Stimulated activated CD4-positive, alpha-beta T cell treated with anti-CD3 and anti-CD28 coated beads, Interleukin-4, amount 100 ng/mL, for 1 hour (primary cell): ENCODE measurements at places on chromosomes 5 and 9.

- DNase-seq: no peak
Observed at GRCh38 chr9:22240619-22241018, 206.0 kb upstream of the DMRTA1 start.

DNA sequence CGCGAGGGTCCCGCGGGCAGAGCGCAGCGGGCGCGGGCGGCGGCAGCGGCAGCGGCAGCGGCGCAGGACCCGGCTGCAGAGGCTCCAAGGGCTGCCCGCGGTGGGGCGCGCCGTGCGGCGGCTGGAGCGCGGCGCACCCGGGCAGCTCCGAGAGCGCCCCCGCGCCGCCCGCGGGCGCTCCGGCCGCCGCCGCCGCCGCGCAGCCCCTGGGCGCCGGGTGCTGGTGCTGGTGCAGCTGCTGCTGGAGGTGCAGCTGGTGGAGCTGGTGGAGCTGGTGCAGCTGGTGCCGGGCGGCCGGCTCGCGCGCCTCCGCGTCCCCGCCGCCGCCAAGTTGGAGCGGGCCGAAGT, 644 bp downstream of the IER5L start:
- DNase-seq: no peak

DNA sequence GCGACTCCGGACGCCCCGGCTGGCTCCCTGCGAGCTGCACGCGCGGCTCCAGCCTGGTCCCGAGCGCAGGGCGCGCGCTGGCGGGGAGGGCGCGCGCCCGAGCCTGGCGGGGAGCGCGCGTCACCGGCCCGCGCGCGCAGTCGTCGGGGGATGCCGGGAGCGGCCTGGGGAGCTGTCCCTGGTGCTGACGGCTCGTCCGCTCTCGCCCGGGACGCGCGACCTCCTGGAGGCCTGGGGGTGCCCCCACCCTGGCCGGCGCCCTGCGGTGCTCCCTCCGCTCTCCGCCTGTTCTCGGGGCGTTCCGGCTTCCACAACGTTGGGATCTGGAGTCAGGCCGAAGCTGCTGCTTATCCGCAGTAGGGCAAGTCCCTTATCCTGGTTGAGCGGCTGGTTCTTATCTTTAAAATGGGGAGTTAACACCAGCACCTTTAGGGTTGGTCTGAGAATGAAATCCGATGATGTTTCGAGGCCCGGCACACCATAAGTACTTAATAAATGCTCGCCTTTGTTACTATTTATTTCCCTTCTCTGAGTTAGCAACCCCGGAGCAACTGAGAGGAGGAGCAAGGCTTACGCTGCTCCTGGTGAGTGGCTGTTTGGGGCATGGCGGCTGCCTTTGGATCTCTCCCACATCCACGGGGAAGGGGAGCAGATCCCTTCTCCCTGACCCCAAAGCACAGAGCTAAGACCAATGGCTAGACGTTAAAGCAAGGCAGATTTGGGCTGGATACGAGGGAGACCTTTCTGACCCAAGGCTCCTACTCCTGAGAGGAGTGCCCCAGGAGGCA, at the start of gene FAM163B:
FAM163B (minus strand) TSS at position 79 of the 788 bp plus-strand sequence. CDS start 29,166 bp downstream, outside the sequence.
- DNase-seq: peak; percentile 53

DNA sequence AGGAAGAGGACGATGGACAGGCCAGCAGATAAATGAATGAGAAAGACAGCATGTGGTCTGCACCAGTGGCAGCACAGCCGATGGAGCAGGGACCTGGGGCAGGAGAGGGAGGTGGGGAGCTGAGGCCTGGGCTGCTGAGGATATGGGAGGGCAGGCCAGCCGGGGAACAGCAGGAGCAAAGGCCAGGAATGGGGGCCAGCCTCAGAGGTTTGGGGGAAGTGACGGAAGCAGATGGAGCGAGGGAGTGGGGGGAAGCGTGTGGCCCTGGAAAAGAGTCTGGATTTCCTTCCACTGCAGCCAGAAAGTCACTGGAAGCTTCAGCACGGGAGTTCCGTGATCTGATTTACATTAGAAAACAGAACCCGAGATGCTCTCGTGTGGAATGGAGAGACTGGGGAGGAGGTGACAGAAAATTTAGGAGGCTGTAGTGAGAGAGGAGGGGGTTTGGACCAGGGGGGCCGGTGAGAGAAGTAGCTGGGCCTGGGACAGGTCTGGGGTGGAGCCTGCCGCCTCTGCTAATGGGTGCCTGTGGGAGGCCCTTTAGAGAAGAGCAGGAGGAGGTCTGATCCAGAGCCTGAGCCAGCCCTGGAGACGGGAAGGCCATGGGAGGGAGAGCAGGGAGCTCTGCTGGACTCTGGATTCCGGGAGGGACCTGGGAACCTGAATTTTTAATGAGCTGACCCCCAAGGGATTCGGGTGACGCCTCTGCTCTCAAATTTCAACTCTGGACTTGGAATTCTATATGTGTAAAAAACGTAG, 65.4 kb downstream of the TSPAN17 start:
- no peak for DNase-seq

- DNase-seq: no peak
Observed at GRCh38 chr9:113570106-113570505, 106.6 kb downstream of the RGS3 start.

DNA sequence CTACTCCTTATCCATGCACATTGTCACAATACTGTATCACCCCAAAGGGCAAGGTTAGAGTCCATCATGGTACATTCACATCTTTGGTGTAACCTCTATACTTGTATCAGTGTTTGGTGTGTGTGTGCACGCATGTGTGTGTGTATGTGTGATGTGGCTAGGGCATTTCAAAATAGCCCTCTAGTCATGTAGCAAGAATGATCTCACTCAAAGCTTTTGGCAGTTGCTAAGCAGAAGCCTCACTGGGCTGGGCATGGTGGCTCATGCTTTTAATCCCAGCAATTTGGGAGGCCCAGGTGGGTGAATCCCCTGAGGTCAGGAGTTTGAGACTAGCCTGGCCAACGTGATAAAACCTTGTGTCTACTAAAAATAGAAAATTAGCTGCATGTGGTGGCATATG, 245.3 kb downstream of the ADGRV1 start:
- no peak for DNase-seq
